Uterus (tissue), 4 donors: ENCODE measurements at places on chromosomes 2 and 18. TPM values are rescaled to one million over a fixed set of nuclear protein-coding genes. Genes with fewer than 3 reads are reported as not detected.

The KCNE4 gene
- 52.8 TPM for total RNA-seq

The COLEC12 gene
- total RNA-seq = 81.3 TPM

The MEIS1 gene
- 418 TPM for total RNA-seq

The ZNF396 gene
- 0.26 TPM for total RNA-seq

The GKN1 gene
- total RNA-seq = not detected

The CIB4 gene
- total RNA-seq = not detected

The CCDC93 gene
- 45.5 TPM for total RNA-seq

The MSH6 gene
- total RNA-seq = 41.8 TPM

The CKAP2L gene
- total RNA-seq = not detected

The EVA1A gene
- 2.3 TPM for total RNA-seq

The HTR2B gene
- 4.2 TPM for total RNA-seq

The SIX2 gene
- not detected for total RNA-seq

The RAPGEF4 gene
- total RNA-seq = 20.2 TPM

The KIAA2012 gene
- total RNA-seq = 0.15 TPM

The RBMS1 gene
- 65.9 TPM for total RNA-seq

The SLC40A1 gene
- total RNA-seq = 252 TPM

The ATIC gene
- 57.6 TPM for total RNA-seq

The IL18RAP gene
- 0.29 TPM for total RNA-seq

The RNF125 gene
- total RNA-seq = 16.2 TPM

The FAM98A gene
- 19.7 TPM for total RNA-seq

The CDK15 gene
- total RNA-seq = 0.55 TPM

The SLC8A1 gene
- 125 TPM for total RNA-seq

The ST6GAL2 gene
- total RNA-seq = not detected

The C2orf66 gene
- not detected for total RNA-seq

The FKBP1B gene
- total RNA-seq = 7.2 TPM
